IPS DF 19.7 (cell line): ENCODE measurements at places on chromosomes 7 and 10.

DNA sequence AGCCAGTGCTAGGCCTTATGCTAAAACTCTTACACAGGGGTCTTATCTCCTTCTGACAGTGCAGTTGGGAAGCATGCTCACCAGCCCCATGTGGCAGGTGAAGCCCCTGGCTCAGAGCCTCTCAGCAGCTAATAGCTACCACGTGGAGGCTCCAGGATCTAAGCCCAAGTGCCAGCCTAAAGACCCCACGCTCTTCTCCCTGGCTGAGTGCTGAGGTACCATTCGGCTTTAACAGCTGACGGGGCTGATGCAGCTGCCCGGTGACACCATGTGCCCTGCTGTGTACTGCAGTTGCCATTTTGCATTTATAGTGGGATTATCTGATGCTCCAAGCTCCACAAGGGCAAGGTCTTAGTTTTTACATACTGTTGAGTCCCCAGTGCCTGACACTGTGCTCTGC, 515.7 kb upstream of the GALNT17 start:
- DNase-seq = no peak

DNA sequence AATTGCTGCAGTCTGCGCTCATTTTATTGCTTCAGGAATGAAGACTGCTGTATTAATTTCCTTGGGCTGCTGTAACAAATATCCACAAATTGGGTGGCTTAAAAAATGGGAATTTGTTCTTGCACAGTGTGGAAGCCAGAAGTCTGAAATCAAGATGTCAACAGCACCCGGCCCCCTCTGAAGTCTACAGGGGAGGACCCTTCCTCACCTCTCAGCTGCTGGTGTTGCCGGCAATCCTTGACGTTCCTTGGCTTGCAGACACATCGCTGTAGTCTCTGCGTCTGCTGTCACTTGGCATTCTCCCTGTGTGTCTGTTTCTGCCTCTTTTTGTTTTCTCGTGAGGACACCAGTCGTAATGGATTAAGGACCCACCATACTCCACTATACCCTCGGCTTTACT, 166.2 kb downstream of the PTPN20 start:
- DNase-seq = no peak

DNA sequence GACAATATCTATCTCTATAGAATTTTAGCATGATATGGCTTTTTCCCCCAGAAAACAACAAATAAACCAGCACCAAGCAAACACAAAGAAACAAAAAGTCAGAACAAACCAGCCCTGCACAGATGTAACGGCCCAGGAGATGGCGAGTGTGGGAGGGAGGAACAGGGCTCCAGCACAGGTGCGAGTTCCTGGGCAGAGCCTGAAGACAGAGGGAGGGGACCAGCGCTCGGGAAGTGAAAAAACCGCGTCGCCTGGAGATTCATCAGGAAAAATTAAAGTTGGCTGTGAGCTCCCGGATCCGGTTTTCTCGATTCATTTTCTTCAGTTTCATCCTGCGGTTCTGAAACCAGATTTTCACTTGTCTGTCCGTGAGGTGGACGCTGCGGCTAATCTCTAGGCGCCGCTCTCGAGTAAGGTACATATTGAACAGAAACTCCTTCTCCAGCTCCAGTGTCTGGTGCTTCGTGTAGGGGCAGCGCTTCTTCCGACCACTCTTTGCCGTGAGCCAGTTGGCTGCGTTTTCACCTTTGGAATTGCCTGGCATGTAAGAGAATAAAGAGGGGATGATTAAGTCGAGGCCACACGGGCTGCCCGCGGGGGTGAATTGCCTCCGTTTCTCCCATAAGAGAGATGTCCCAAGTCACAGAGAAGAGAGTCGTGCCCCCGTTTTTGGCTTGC, 2.3 kb downstream of the HOXA10 start:
- no peak for DNase-seq

DNA sequence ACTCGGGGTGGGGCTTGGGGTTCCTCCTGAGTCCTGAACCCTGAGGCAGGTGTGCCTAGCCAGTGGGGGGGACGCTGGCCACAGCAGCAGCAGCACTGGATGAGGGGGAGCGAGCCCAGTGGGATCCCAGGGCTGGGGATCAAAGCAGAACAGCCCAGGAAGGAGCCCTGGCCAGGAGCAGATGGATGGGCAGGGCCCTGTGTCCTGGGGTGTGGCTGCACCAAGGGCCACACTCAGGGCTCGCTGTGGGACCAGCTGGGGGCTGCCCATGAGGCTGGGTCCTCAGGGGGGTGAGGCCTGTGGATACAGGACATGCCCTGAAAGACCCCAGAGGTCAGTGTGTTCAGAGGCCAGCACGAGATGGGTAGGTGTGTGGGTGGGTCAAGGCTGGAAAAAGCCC, 50.9 kb downstream of the STK32C start:
- DNase-seq = no peak

GRCh38 chr7:77258014-77258413, 58.4 kb upstream of the FGL2 start:
- DNase-seq = no peak

GRCh38 chr10:76136961-76137360, 705.5 kb downstream of the LRMDA start:
- DNase-seq = no peak

- no peak for DNase-seq
Measured at GRCh38 chr10:20767028-20767427, 130.1 kb downstream of the NEBL start.

GRCh38 chr7:19696926-19697325, 11.9 kb downstream of the POLR1F start:
- DNase-seq = no peak

DNA sequence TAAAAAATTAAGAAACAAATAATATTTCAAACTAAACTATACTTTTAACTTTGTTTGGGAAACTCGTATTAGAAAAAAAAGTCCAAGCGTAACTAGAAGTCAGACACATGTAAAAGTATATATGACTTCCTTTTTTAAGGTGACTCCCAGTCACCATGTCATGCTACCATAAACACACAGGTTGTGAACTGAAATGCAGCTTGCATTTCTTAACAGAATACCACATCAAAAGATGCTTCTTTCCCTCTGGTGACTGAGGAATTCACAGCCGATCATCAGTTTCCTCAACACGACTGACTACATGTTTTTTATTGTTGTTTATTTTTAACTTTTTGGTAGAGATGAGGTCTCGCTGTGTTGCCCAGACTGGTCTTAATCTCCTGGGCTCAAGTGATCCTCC, 445.0 kb downstream of the PARD3 start:
- no peak for DNase-seq

DNA sequence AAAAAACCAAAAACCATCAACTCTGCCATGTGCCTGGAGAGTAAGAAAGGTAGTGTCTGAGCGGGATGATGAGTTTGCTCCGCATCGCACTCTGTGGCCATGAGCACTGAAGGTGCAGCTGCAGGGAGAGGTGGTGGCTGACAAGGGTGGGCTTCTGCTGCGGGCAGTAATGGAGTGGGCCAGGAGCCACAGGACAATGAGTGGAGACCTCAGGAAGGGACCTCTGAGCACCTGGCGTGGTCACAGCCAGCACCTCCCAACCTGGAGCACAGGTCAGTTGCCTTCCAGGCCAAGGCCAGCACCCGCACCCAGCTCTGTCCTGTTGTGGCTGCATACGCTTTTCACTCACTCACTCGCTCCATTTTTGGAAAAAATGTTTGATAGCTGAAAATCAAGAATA, 115.5 kb downstream of the ANKRD61 start:
- DNase-seq = no peak

DNA sequence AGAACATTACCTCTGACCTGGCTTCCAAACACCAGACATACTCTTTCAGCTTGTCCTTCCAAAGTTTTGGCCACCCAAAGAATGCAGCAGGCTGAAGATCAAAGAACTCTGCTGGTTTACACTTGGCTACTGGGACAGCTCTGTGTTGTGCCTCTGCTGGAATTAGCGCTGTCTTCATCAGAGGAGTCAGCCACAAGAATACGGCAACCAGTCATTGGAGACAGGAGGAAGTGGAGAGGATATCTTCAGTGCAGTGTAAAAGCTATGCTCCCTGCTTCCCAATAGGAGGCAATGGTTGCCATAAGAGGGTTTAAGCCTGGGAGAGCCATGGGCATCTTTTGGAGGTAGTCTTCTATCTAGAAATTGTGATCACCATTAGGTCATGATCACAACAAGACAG, 126.7 kb upstream of the WNT16 start:
- DNase-seq = no peak

DNA sequence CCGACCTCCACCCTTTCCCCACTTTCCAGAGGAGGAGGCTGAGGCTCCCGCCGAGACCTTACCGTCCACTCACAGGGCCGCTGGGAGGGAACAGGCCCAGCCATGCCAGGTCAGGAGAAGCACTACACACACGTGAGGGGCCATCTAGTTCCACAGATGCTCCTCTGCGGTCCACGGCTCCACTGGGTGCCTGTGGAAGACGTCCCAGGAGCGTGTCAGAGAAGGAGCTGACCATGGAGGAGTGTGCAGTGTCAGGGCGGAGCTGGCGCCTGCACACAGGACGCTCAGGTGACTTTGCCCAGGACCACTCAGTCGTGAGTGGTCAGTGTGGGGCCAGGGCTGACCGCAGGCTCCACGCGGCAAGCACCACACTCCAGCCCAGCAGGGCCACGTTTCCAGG, 8.0 kb upstream of the SHH start:
- no peak for DNase-seq

DNA sequence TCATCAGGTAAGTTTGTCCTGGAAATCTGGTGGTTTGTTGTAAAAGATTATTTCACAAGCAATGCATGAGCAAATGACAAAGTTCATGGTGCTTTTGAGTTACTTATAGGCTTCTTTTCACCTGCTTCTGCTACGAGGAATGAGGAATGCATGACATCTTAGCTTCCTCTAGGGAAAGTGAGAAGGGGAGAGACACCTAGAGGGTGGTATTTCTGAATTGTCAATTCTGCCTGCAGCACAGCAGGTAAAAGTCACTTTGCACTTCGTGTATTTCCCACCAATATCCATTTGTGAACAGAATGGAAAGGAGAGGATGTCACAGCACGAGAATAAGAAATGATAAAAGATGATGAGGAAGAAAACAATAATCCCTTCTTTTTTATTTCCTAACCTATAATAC, 153.4 kb upstream of the FEZF1 start:
- DNase-seq = no peak

- DNase-seq = no peak
Measured at GRCh38 chr10:70052462-70053217, at the start of gene MACROH2A2. Gene MACROH2A2 (plus strand): TSS chr10:70052846. CDS start chr10:70075659, 22,813 bp downstream.

DNA sequence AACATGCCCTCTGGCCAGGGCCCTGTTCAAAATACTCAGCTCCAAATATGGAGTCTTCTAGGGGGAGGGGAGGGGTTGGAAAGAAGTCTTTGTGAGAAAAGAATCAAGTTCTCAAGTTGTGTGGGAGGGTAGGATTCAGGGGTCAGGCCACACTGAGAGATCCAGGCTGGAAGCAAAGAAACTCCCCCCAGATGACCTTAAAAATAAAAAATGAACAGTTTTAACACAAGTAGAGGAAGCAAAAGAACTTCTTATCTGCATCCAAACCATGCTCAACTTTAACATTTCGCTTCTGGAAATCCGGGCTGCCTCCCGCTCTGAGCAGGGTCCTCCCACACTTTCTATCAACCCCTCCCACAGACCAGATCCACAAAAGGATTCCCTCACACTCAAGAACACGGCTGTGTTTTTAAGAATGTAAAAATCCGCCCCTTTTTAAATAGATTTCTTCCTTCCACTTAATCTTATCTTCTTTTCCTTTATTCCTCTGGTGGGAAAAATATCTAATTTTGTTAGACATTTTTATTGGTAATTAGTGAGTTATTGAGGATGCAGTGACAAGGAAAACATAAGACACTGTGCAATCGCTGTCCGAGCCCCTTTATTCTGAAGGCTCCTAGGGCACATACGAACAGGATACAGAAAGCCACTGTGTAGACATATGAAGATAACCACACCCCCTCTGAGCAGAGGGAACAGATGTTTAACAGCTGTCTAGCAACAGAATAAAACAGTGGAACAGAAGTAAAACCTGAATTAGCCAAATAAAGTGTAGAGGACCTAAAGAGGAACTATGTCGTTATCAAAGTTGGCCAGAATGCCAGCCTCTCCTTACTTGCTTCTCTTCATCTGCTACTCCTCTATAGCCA, 43.8 kb downstream of the CYTH3 start:
- DNase-seq = no peak

- no peak for DNase-seq
Measured at GRCh38 chr7:109375823-109376222, 806.1 kb downstream of the DNAJB9 start.

GRCh38 chr10:114940735-114941134, 2.7 kb downstream of the TRUB1 start:
- no peak for DNase-seq

- no peak for DNase-seq
Measured at GRCh38 chr7:16028636-16029035, 342.2 kb upstream of the MEOX2 start.

DNA sequence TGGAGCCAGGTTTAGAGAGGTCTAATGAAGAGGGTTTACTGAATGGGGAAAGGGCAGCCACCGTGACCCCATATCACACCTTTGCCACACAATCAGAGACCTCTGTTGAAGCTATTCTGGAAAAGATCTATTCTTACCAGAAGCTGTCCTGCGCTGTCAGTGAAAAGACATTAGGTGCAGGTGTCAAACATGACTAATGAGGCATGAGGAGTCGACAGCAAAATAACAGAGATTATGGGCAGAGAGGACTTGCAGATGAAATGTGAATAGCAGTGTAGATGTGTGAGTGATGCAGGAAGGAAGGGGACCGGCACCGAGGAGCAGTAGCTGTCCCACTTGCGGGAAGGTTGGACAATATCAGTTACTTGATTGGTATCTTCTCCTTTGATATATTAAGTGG, 627.7 kb upstream of the GALNT17 start:
- no peak for DNase-seq

- no peak for DNase-seq
Measured at GRCh38 chr10:107971973-107972372, 807.5 kb upstream of the SORCS1 start.

GRCh38 chr10:113056441-113057021, 106.5 kb downstream of the TCF7L2 start:
- DNase-seq = no peak

- no peak for DNase-seq
Measured at GRCh38 chr10:24701447-24701846, 22.2 kb downstream of the ARHGAP21 start.

DNA sequence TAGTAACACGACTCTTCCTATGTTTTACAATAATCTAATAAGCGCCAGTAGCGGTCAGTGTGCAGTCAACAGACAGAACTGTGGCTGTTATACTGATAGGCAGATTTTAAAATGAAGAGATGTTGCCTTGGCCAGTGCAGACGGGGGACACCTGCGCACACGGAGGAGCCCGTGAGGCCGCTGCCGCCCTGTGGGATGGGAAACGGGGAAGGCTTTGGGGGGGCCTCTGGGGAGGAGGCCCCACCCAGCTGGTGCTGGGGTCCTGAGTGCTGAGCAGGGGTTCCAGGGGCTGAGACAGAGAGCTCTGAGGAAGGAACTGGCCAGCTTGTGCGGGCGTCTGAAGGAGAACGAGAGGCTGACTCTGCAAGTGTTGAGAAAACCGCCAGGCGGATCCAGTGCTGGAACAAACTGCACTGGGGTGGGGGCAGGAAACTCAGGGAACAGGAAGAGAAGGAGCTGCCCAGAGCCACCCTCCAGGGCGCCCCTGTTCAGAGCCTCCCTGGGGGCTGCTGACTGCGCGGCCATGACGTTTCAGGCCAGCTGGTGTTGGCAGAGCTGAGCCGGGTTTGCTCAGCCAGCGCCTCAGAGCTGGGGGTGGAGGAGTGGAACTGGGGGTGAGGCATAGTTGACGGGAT, 426.4 kb downstream of the TCERG1L start:
- no peak for DNase-seq
